ENCODE measurements at places on chromosomes 4 and X. TPM values are rescaled to one million over a fixed set of nuclear protein-coding genes. Genes with fewer than 3 reads are reported as not detected.

DNA sequence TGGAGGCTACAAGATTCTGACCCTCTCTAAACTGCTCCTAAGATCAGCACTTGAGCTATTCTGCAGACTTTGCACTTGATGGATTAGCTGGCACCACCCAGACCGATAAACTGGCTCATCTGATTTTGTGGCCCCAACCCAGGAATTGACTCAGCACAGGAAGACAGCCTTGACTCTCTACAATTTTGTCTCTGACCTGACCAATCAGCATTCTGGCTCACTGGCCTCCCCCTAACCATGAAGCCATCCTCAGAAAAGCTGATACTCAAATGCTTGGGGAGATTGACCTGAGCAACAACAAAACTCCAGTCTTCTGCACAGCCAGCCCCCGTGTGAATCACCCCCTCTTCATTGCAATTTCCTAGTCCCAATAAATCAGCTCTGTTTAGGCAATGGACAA lies 195.4 kb upstream of the PPP1R2C start:
- no peak for DNase-seq

- DNase-seq = no peak
These were observed 7.4 kb downstream of the ZRSR2 start for GRCh38 chrX:15797707-15798106.

- no peak for DNase-seq
These were observed 457.5 kb upstream of the GRID2 start for GRCh38 chr4:91846233-91846632.

The GC gene
- total RNA-seq = 0.56 TPM

DNA sequence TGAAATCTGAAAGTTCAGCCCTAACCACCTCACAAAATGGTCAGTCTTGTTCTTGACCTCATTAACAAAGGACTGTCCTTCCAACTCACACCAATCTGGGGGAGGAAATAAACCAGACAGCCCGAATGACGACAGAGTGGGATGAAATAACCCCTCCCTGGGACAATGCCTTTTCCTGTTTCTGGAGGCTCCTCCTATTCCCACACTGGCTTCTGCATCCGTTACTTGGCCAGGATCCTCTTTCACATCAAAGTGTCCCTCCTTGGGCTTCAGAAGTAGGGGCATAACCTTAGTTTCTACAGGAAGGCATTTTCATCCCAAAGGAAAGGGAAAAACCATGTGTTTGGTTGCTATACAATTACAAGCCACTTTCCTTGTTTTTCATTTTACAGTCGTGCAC lies 59.8 kb upstream of the RPL34 start:
- DNase-seq = no peak

DNA sequence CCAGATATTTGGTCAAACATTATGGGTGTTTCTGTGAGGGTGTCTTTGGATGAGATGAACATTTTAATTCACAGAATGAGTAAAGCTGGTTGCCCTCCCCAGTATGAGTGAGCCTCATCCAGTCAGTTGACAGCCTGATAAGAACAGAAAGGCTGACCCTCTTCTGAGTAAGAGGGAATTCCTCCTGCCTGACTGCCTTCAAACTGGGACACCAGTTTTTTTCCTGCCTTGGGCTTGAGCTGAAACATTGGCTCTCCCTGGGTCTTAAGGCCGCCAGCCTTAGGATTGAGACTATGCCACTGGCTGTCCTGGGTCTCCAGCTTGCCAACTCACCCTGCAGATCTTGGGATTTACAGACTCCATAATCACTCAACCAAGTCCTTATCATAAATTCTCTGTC lies 14.5 kb upstream of the MAML3 start:
- no peak for DNase-seq

The PDZD4 gene
- 22.9 TPM for total RNA-seq

DNA sequence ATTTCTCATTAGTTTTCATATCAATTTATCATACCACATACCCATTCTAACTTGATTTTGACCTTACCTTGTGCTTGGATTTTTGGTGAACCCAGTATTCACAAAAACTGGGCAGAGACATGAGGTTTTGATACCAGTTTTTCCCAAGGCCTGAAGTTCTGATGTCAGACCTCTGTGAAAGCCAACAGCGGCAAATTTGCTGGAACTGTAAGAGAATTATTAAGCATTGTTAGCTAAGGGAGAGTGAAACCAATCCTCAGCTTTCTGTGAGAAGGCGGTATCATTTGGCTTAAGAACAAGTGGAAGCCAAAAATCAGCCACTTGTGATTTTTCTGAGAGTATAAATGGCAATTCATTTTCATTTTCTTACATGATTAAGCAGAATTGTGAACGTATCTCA lies 8.9 kb downstream of the HSD17B13 start:
- DNase-seq = no peak

DNA sequence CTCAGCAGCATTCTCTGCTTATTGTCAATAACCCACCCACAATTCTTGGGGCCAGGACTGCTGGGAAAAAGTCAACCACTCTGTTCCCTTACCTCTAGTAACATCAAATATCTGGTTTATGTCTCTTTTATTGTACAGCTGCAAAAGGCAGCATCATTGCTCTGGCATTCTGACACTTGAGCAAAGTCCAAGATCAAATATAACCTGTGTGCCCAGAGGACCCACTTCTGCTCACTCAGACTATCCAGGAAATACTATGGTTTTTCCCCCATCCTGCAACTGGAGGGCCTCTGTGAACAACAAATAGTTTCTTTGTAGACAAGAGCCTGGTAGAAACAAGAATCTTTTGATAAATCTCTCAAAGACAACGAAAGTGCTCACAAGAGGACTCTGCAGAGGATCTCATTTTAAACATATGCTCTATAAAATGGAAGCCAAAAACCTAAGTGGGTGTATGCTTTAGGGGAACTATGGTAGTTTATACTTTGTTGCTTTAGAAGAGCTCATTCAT lies 154.7 kb downstream of the RAB28 start:
- no peak for DNase-seq

Measured in posterior vena cava (tissue), 2 donors.